ENCODE measurements at places on chromosomes 2 and 18.

DNA sequence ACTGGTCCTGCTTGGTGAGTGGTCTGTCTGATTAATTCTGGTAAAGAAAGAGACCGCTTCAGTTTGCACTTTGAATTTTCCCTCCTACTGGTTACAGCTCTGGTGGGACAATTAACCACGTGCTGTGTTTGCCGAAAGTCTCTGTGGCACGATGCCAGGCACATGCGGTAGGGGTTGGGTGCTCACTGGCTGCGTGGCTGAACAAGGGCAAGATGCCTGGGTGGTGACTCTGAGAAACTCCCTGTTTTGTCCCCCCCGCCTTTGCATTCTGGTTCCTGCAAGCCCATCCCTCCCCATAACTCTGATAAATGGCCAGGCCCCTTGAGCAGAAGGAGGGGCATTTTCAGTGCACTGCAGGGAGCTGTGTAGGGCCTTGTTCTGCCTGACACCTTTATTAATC is 206.1 kb downstream of the TFCP2L1 start:
- no peak for DNase-seq

DNA sequence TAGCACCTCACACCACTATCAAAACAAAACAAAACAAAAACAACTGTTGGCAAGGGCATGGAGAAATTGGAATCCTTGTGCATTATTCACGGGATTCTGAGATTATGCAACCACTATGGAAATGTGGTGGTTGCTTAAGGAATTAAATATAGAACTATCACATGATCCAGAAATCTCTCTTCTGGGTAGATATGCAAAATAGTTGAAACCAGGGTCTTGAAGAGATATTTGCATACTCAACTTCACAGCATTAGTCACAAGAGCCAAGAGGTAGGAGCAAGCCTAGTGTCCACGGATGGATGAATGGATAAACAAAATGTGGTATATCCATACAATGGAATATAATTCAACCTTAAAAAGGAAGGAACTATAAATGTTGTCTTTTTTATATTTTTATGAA is 7.0 kb downstream of the TMEM131 start:
- DNase-seq, result no peak

DNA sequence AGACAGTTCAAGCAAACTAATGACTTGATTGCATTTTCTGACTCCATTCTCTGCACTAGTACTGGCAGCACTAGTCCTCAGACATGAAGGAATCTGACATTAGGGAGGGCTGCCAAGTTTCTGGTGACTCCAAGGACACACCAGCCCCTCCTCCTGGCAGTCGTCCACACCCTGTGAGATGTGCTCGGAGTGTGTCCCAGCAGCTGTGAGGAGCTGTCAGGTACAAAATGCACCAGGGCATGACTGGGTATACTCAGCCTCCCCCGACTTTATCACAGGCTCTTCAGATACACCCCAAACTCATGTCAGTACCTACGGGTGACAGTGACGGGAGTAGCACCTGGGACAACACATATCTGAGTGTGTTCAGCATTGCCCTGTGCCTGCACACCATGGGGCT is 43.1 kb downstream of the EDAR start:
- DNase-seq, result no peak

DNA sequence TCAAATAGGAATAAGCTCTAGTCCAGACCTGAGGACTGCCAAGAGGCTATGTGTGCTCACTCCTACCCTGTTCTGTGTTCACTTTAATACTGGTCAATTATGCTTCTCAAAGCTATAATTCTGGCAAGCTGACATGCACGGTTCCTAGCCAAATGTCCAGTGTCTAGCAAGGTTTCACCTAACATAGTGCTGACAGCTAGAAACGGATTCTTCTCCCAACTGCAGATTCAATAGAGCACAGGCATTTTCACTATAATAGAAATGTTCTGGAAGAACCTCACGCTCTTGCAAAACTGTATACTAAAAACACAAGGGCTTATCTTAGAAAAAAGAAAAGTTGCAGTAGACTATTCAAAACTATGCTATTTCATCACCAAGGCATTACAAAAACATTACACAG is 45.1 kb downstream of the HDAC4 start:
- no peak for DNase-seq

DNA sequence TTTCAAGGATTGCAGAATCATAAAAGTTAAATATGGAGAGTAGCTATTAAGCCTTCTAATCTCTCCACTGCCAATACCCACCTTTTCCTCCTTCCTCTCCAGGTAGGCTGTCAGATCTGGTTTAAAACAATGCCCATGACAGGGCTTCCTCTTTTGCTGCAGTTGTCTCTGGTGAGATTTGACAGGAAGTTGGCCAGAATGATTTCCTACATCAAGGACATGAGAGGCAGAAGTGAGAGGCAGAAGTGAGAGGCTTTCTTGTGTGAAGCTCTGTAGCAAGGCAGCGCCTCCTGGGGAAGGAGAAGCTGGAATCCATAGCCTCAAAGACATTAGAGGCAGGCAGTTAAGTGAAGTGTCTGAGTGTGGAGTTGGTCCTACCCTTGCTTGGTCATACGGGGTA is 385.7 kb downstream of the HRH4 start:
- no peak for DNase-seq

DNA sequence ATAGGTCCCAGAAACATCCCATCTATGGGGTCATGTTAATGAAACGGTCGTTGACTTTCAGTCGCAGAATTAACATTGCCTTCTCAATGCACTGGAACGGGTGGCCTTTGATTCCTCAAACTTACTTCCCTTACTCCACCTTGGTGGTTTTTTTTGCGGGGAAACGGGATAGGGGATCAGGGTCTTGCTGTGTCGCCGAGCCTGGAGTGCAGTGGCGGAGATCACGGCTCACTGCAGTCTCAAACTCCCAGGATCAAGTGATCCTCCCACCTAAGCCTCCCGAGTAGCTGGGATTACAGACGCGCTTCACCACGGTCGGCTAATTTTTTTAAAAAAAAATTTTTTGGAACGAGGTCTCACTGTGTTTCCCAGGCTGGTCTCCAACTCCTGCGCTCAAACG is 754 bp downstream of the ATG16L1 start:
- no peak for DNase-seq
